ENCODE measurements at places on chromosomes 3 and 15.

DNA sequence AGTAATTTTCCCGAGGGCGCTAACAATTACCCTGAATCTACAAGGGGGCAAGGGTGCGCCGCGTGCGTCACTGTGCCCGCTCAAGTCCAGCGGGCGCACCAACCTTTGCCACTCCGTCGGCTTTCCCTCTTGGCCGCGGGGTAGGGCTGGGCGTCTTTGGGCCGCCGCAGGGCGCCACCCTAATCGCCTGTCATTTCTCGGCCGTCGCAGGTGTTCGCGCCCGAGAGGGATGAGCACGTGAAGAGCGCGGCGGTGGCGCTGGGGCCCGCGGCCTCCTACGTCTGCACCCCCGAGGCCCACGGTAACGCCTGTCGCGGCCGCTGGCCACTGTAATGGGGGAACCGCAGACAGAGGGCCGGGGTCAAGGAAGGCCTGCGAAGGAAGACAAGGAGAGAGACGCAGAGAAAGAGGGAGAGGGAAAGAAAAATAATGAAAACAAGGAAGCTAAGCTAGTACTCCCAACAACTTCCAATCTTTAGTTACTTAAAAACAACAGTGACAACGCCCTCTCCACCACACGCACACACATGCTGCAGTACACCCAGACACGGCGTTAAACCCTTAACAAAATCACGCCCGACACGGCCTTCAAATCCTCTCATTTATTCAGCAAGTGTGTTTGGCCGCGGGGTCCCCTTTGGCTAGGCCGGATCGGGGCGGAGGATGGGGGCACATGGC lies 3.8 kb downstream of the SKOR1 start:
- DNase-seq = no peak

GRCh38 chr15:68930268-68931022 lies at the start of gene SPESP1:
Gene SPESP1, plus strand, starts transcription at chr15:68930525. Its CDS starts 129 bp downstream, at chr15:68930654.
- peak; percentile 31 for DNase-seq

DNA sequence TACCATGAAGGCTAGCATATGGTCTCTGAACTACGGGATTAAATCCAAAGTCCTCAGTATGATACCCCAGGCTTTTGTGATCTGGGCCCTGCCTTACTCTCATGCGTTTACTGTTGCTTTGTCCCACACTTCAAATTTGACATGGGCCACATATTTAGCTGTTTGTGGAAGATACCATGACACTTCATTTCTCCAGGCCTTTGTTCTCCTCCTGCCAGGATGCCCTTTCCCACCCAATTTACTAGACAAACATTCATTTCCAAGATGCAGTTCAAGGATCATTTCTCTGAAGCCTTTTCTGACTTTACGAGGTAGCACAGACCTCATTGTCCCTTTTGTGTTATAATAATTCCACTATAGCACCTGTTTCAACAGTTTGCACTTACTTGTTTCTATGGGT lies 2.2 kb upstream of the OXSM start:
- DNase-seq = no peak

GRCh38 chr3:150404023-150404422 lies 4.1 kb upstream of the TSC22D2 start:
- DNase-seq = no peak

DNA sequence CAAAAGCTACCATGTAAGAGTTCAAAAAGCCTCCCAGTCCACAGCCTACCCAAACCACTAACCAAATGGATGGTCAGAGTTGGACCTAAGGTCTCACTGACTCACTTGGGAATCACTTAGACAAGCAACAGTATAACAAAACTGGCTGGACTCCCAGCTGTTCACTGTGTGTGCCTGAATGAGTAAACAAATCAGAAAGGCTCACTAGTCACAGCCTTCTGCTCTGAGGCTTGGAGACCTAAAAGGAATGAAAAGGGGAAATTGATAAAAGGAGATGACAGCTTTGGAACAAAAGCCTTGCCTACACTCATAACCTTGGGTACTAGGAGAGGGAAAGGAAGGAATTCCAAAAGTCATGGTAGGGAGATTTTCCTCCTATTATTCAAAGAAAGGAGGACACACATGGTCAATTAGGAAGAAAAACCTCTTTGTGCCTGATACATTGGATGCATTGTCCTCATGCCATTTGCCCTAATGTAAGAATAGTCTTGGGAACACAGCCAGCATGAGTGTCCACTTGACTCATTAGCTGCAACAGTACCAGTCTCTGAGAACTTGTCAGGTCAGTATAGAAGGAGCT lies 92.3 kb downstream of the FRMD5 start:
- no peak for DNase-seq

GRCh38 chr3:27880969-27881892 lies 159.1 kb upstream of the EOMES start:
- no peak for DNase-seq

DNA sequence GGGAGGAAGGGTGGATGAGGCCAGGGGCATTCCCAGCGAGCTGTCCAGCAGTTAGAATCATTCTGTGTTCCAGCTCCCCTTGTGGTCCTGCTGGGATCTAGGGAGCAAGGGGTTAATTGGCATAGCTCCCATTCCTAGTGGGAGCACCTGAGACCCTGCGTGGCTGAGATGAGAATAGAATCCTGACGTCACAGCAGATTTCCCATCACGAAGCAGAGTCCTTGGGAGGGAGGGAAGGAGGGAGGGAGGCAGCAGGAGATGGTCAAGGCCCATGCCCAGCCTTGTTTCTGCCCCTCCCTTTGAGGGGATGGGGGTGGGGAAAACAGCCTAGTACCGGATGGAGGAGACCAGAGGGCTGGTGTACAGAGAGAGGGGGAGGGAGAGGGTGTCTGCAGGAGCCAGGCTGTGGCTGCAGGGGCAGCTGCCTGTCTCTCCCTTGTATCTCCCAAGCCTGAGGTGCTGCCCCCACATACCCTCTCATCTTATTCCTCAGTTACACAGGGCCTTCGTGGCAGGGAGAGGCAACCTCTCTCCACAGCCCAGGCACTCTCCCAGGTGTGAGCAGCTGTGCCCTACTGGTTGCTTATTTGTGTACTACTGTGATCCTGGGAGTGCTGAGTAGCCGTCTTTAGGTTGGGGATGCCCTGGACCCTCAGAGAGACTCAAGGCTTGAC lies 5.4 kb downstream of the TYRO3 start:
- DNase-seq = no peak

- DNase-seq = no peak
These were observed 28.2 kb downstream of the C3orf62 start for GRCh38 chr3:49248840-49249227.

DNA sequence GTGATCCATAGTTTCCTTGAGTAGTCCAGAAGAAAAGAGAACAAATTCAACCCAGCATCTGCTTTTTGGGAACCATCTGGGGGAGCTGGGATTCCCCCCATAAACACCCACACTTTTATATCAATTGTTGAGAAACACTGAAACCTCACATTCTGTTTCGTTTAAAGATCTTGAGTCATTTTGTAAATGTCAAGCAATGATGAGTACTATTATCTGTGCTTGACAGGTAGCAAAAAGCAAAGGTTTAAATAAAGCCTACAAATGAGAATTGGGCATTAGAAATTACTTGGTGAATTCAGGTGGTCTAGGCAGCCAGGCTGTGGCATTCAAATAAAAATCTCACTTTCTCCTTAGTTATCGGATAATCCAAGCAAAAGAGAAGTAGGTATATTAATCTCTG lies 75.7 kb downstream of the TMEM266 start:
- DNase-seq = no peak

- no peak for DNase-seq
These were observed 110.0 kb downstream of the RAB11A start for GRCh38 chr15:65979316-65979715.

DNA sequence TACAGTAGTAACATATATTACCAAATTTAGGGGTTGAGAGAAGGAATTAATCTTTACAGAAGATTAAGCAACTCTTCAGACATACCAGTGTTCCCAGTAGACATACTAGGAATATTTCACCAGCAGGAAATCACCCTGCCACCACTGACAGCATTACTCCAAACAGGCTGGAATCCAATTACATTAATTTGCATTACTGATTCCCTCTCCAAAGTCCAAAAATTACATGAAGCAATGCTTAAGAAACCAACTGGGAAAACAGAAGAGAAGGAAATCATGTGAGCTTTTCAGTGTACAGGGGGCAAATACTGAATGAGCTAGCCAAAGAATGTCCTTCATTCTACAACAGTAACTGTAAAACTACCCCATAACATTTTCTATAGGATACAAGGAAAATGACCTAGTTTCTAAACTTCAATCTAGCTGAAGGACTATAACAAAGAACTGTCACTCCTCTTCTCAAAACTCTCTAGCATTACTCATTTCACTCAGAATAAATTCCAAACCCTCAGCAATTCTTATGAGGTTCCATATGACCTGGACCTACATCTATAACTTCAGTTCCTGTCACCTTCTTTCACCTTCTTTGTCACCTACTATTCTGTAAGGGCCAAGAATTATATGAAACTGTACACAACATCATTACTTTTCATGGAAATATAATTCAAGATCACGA lies 72.7 kb downstream of the INO80 start:
- DNase-seq = no peak

GRCh38 chr15:90394748-90395442 lies 6.9 kb downstream of the IQGAP1 start:
- no peak for DNase-seq

DNA sequence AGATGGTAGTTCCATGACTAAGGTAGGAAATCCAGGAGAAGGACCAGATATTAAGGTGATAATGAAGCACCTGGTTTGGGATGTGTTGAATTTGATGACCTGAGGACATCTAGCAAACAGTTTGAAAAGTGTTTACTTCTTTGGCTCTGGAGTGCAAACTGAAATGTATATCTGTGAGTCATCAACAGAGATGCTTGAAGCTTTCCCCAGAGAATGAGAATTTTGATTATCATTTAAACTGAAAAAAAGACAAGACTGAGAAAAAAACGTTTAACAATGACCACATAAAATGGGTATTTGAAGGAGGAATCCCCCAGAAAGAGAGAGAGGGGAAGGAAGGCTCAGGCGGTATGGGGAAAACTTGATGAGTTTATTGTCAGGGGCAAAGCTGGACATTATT lies 20.7 kb upstream of the GSK3B start:
- no peak for DNase-seq

GRCh38 chr15:51137024-51137423 lies 42.3 kb upstream of the TNFAIP8L3 start:
- no peak for DNase-seq

GRCh38 chr3:31488475-31489017 lies 44.2 kb upstream of the STT3B start:
- no peak for DNase-seq

DNA sequence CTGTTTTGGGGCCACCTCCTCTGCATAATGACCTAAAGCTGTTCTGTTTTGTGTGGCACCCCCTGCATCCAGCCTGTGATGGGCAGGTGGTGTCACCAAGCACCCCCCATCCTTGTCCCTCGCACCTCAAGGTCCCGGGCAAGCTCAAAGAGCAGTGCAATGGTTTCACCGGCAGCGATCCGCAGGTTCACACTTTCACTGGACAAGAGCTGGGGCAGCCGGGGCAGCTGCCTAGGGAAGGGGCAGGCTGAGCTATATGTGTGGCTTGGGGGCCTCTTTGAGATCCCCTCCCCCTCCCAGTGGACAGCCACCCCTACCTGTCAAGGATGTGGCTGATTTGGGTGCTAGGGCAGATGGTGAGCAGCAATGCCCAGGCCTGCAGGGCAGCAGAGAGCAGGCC lies 3.1 kb downstream of the IFRD2 start:
- no peak for DNase-seq

DNA sequence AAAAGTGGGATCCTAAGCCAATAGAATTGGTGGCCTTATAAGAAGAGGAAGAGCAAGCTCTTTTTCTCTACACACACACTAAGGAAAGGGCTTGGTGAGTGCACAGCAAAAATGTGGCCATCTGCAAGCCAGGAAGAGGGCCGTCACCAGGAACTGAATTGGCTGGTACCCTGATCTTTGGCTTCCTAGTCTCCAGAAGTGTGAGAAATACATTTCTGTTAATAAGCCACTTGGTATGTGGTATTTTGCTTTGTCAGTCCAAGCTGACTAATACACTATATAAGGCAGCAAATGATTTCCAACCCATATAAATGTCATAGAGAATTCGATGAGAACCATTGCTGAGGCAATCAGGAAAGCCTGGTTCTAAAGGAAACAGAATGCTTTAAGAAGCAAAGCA lies 816.3 kb upstream of the SEMA6D start:
- DNase-seq = no peak

GRCh38 chr3:194587438-194587931 lies 45.7 kb downstream of the TMEM44 start:
- no peak for DNase-seq

DNA sequence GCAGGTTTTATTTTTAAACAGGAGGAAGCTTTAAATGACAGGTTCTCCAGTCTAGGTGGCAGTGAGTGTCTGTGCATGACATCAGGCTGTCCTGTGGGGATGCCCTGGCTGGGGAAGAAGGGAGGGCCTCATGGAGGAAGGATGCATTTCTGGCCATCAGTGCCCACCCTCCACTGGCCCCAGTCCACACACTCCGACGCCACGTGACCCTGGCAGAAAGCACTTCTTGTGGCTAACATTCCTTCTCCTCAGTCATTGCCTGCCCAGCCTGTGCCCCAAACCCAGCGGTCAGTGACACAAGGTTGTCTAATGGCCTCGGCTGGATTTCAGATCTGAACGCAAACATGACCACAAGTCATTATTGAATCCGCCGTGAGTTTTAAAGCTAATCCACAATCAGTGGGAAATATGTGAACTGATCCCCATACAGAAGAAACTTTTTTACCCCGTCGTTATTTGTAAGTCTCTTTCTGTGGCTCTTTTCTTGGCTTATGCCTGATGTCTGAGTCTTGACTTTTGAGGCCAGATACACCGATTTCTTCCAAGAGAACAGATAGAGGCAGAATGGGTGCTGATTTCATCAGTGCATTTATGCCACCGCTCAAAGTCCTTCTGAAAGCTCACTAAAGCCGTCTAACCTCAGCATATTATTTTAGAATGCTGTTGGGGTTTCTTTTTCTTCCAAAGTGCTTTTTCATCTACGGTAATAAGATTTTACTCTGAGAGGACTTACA lies 17.3 kb upstream of the LRRK1 start:
- no peak for DNase-seq

DNA sequence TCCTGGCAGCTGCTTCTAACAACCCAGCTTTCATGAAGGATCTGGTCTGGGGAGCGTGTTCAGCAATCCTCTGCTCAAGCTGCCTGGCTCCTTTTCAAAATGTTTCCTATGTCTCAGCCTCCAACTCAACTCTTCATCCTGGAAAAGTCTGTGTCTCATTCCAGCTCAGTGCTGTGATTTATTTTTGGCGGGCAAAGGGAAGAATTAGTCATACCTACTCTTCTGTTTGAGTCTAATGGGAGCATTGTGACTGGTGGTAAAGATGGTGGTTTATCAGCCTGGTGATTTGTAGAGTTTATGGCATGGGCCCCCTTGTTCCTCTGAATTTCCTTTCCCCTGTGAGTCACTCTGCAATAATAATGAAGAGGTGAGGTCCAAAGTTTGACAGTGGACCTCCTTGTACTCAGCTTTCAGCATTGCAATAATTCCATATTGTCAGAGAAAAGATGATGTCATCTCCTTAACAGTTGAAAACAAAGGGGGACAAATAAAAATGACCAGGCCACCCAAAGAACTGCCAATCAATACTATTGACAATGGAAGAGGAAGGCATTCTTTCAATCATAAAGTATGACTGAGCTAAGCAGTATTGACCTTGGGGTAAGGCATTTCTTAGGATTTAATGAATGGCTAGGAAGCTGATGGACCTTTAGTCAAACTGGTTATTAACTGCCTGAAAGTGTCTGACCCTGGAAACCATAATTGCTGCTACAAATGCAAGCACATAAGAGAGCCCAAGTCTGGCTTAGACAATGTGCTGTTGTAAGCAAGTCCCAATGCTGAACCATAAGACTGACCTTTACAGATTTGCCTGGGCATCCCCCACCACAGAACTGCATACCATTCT lies 204.7 kb upstream of the MCTP2 start:
- DNase-seq = no peak
